ENCODE measurements at places on chromosomes 11 and 22.
A peak's percentile ranks its signal among the peaks of the same experiment; 100 is the strongest.

DNA sequence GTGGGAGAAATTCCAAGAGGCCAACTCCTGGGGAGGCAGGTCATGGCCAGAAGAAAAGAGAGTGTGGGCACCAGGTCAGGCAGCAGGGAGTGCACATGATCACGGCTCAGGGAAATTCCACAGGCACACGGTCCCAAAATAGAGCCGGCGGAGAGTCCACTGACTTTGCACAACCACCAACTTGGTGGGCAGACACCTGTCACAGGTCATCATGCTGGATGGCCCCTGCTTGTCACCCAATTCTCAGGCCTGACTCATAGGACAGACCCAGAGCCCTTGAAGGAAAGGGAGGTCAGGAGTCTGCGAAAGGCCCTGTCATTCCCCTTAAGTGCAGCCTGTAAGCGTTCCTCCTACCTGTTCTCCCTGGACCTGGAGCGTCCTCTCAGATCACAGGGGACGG, 15.8 kb downstream of the APOL2 start:
- DNase-seq, result no peak

DNA sequence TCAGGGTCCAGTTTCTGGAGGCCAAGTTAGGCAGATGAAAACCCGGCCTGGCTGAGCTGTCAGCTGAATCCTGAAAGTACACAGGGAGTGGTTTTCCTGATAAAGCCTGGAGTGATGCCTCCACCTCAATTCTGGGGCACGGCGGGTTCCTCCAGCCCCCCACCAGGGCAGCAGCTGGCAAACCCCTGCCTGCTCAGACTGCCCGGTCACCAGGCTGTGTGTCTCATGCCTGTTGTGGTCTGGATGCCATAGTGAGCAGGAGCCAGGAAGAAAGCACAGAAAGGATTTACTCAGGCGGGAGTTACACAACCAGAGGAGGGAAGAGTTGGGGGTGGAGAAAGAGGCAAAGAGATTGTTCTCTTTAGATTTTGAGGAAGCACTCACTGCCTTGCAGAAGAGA, 119.9 kb upstream of the RASSF10 start:
- peak; percentile 70 for DNase-seq

GRCh38 chr11:65554842-65555430, 3.2 kb downstream of the LTBP3 start:
- DNase-seq, result no peak

GRCh38 chr22:23306438-23306921, 126.2 kb downstream of the BCR start:
- DNase-seq, result no peak

- no peak for DNase-seq
These were observed 90.0 kb downstream of the PRMT3 start for GRCh38 chr11:20477418-20478090.

DNA sequence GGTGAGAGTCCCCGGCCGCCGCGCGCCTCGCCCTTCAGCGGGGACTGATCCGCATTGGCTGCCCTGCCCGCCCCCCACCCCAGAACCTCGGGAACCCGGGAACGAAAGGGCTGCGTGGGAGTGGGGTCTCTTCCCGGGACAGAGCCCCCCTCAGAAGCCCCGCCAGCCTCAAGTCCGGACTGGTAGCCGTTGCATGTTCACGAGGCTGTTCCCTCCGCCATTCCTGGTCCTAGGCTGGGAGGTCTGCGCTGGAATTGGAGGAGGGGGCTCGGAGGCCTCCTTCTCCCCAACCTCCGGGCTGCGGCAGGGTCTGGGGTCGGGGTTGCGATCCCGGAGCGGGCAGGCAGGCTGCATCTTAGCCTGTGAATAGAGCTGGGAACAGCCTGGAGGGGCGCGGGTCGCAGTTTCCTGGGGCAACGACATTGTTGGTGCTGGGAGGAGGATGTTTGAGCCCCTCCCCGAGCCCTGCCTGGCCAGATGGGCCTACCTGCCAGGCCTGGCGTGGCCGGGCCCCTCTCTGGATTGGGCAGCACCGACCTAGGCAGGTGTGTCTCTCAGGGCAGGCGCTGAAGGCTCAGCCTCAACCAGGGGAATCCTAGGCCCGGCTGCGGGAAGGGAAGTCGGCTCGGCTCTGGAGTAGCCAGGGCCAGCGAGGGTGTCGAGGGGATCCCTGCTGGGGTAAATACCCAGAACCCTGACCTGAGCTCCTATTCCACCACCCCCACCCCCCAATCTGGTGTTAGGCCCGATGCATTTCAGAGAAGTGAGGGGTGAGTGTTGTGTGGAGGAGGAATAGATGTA, 670 bp downstream of the MAPK8IP1 start:
- no peak for DNase-seq

GRCh38 chr11:121358760-121359159, 66.2 kb downstream of the SC5D start:
- no peak for DNase-seq

GRCh38 chr11:64035576-64035975, at the start of gene FLRT1:
FLRT1 (plus strand) TSS chr11:64035931; CDS start chr11:64116268, 80,337 bp downstream.
- no peak for DNase-seq

DNA sequence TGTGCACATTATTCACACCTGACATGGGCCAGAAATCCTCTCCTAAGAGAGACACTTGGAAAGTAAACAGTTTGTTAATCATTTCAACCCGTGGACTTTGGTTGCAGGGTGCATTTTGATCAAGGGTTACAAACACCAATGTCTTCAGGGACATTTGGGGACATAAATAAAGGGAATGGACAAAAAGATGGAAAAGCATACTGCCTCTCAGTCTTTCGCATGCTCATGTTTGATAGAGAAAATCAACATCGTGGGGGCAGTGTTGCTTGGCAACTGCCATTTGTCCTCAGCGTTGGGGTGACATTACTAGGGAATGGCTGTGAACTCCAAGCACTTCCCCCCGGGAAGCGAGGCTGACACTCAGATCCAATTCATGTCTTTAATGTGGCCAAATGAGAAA, 114.7 kb upstream of the OR4B1 start:
- DNase-seq, result no peak

GRCh38 chr11:61042961-61043540, 59.2 kb upstream of the CD5 start:
- DNase-seq, result no peak

DNA sequence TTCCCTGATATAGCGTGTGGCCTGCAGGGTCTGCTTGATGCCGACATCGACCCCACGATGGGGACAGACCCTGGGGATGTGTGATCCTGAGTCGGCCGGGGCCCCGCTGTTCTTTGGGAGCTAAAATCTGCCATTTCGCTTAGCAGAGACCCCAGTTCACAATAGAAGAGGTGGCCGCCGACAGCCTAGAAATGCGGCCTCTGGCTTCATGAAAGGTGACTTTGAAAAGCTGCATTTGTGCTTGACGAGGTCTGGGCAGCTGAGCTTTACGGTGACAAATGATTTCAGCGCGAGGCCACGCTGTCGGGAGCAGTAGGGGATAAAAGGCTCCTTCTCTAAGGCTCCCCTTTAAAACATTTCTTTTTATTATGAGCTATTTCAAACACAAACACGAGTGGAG, 71.7 kb downstream of the RPS6KA4 start:
- no peak for DNase-seq

DNA sequence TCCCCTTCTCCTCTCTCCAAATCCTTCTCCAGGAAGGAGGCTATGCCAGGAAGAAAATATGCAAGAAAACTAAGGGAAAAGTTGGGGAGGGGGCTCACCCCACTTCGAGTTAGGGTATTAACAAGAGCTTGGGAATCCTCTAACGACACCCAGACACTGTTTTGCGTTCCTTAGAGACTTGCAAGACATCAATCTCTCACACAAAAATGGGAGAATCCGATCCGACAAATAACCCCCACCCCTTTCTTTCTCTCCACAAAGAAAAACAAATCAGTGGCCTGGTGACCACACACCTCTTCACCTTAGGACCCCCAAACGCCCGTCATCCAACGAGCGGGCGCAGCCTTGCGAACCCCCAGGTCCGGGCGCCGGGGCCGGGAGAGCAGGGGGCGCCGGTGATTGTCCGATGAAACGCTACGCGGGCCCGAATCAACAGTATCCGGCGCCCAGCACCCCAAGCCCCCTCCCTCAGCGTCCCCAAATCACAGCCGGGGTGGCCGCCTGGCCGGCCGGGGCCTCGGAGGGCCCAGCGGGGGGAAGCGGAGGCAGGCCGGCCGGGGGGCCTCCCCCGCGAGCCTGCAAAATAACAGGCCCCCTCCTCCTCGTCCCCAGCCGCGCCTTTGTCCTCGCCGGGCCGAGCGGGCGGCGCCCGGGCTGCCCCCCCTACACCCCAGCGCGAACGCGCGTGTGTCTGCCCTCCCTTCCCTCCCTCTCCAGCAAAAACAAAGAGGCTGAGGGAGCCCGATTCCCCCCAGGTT, 690 bp downstream of the CSNK1E start:
- peak; percentile 61 for DNase-seq

- no peak for DNase-seq
These were observed 11.9 kb upstream of the PPP6R3 start for GRCh38 chr11:68448604-68449011.

DNA sequence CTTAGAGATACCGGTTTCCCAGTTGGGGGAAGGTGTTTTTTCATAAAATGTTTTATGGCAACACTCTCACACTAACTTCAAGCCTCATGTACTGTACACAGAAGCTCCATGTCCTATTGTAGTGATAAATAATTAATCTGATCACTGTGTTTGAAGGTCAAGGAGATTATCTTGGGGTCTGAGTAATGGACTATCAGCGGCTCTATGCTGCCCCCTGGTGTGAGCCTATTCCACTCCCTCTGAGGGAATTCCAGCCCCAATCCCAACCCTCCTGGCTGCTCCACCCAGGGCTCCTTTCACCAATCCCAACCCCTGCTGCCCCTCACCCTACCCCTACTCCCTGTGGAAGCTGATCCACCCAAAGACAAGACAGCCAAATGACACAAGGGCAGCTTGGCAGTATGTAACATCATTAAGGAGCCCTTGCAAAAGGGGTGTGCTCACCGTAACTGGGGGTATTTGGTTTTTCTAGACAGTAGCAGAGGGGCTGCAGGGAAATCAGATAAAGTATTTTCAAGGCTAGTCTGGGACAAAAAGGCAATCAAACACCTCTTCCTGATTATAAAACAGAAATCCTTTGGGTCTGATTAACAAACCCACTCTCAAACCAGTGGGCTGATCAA, 22.3 kb downstream of the HPS4 start:
- peak; percentile 40 for DNase-seq

- DNase-seq, result no peak
These were observed 4.6 kb downstream of the NUP160 start for GRCh38 chr11:47843361-47844055.

GRCh38 chr11:95296621-95297025, 65.6 kb upstream of the SESN3 start:
- DNase-seq, result no peak

- DNase-seq, result peak; percentile 62
These were observed 1.5 kb downstream of the DBX1 start for GRCh38 chr11:20158597-20159257.

- DNase-seq, result no peak
These were observed 7.0 kb upstream of the SYN3 start for GRCh38 chr22:33065230-33065629.

GRCh38 chr22:50626314-50626849, 1.6 kb downstream of the ARSA start:
- DNase-seq, result no peak

GRCh38 chr11:125621995-125622394, 3.0 kb upstream of the CHEK1 start:
- peak; percentile 67 for DNase-seq

GRCh38 chr11:31974366-31975136, 116.3 kb upstream of the RCN1 start:
- DNase-seq, result peak; percentile 81

DNA sequence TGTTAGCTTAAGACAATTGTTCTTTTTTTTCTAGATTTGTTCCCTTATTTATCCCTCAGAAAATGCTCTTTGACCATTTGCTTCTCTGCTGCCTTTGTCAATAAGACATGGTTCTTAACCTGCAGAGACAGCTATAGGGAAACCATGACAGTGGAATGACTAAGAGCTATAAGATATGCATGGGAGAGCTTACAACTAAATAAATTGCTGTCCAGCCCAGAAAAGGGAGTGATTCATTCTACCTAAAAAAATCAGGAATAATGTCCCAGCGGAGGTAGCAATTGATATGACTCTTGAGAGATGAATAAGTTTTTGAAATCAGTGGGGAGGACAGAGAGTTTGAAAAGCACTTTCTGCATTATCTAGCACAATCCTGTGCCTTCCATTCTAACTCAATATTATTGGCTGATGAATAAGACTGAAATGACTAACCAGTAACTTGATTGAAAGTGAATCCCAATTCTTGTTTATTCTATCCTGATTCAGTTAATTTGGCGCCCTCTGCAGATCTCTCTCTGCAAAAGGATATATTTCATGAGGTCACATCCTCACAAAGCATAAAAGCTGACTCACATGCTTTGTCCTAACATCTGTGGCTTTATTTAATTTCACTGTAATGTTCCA, 680.5 kb upstream of the API5 start:
- peak; percentile 50 for DNase-seq

- no peak for DNase-seq
These were observed 171.0 kb downstream of the ST3GAL4 start for GRCh38 chr11:126526471-126526870.

DNA sequence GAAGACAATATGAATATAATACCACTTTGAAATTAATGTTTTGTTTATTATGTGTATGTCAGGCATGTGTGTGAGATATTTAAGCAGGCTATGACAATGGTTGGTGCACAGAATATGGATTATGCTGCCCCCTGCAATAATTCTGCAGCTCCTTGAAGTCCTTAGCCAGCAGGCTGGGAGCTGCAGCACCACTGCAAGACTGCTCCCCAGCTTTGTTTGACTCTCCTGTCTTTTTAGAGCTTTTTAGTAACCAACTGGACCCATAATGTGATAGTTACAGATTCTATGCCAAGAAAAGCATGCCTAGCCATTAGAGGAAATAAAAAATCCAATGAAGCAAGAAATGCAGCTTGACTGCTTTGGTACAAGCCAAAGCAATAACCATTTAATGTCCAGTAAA, 535.1 kb downstream of the TMEM135 start:
- no peak for DNase-seq

- DNase-seq, result peak; percentile 43
These were observed 57.5 kb upstream of the VSTM5 start for GRCh38 chr11:93907901-93908300.

DNA sequence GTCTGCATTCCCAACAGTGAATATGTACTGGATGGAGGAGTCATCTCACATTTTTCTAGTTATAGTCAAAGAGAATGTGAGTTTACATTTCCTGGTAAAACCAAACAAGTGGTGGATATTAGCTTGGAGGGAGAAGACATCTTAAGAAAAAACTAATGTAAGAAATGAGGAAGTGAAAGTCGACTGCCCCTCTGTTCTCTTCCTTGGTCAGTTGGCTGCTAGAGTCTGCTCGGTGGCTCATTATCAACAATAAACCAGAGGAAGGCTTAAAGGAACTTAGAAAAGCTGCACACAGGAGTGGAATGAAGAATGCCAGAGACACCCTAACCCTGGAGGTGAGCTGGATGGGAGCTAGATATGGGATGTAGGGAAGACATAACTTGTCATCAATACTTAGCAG, 5.8 kb downstream of the SLC22A9 start:
- no peak for DNase-seq
